ENCODE measurements at places on chromosomes 13 and 19.

DNA sequence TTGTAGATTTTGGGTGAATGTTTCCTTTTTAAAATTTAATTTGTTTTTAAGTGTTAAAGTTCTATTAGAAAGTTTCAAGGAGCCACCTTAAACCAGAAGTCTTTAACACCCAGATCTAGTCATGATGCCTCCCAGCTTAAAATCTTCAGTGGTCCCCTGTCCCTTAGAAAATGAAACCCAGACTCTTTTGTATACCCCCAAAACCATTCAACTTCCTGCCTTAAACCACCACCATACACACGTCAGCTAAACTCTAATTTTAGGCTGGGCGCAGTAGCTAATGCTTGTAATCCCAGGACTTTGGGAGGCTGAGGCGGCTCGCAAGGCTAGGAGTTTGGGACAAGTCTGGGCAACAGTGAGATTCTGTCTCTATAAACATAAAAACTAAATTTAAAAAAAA, 37.9 kb downstream of the N4BP2L1 start:
- DNase-seq = no peak

DNA sequence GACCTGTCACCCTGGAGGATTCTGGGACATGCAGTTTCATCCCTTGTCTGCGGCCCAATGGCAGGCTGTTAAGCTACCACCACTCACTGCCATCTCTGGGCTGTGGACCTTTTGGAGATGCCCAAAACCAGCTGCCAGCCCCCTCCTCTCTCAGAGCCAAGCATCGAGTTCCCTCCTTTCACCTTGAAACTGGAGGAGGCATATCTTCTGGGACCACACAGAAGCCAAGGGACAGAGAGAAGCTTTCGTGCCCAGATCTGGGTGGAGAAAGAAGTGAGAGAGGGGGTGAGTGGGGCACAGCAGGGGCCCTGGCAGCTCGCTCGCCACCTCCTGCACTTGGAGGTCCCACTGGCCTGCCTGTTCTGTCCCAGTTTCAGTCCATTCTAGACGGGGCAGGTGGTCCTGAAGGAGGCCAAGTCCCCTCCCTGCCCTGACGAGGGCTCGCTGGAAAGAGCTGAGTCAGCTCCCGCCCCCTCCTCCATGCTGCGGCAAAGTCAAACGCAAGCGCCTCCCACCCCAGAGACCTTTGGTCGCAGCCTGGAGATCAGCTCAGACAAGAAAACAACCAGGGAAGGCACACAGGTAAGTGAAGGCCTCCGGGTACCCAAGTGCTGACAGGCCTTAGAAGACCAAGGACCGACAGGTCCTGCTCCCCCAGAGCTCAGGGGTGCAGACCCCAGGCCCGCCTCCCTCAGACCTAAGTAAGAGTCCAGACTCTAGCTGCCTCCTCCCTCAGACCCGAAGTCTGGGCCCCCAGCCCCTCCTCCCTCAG, 3.8 kb downstream of the BCAT2 start:
- DNase-seq = no peak

DNA sequence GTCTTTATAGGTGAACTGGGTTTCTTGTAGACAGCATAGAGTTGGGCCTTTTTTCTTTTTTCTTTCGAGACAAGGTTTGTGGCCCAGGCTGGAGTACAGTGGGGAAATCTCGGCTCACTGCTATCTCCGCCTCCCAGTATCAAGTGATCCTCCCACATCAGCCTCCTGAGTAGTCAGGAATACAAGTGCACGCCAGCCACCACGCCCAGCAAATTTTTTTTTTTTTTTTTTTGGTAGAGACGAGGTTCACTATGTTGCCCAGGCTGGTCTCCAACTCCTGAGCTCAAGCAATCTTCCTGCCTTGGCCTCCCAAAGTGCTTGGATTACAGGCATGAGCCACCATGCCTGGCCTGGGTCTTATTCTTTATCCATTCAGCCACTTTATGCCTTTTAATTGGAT, 5.1 kb upstream of the CALM3 start:
- DNase-seq = no peak

- DNase-seq = no peak
Measured at GRCh38 chr19:33524024-33524664, 2.6 kb upstream of the PEPD start.

DNA sequence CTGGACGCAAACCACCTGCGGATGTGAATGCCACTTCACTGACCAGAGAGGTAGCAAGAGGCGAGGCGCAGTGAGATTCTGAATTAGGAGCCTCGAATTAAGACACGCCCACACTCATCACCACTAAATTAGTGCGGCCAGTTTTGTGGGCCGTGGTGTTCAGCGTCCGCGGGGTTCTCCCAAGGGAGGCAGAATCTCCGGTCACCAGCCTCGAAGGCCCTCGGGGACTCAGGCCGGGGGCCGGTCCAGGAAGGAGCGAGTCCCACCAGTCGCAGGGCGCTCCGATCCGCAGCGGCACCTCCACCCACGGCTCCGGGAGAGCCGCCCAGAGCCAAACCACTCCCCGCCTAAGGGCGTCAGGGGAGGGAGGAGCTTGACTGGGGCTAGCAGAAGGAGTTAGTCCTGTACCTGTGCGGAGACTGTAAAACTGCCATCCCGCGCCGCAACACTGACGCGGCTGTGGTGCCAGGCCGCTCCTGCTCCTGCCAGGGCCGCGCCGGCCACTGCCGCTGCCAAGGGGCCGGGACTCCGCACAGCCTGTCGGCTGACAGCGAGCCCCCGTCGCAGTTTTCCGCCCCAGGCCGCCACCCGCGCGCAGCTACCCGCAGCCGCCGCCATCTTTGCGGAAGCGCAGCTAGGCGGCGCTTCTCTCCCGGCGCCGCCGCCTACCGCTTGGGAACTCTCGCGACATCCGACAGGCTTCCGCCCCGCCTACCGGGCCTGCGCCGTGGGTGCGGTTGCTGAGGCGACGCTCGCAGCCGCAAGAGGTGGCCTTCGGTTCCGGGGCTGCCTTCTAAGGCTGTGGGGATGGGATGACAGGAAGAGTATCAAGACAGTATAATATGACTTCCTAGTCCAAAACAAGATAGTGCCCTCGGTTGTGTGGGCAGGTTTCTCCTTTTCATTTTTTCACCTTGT, at the start of gene MICU2:
Gene MICU2 (minus strand): TSS at position 640 of the 918 bp plus-strand sequence. CDS start 22 bp downstream, at position 618.
- peak; percentile 87 for DNase-seq

DNA sequence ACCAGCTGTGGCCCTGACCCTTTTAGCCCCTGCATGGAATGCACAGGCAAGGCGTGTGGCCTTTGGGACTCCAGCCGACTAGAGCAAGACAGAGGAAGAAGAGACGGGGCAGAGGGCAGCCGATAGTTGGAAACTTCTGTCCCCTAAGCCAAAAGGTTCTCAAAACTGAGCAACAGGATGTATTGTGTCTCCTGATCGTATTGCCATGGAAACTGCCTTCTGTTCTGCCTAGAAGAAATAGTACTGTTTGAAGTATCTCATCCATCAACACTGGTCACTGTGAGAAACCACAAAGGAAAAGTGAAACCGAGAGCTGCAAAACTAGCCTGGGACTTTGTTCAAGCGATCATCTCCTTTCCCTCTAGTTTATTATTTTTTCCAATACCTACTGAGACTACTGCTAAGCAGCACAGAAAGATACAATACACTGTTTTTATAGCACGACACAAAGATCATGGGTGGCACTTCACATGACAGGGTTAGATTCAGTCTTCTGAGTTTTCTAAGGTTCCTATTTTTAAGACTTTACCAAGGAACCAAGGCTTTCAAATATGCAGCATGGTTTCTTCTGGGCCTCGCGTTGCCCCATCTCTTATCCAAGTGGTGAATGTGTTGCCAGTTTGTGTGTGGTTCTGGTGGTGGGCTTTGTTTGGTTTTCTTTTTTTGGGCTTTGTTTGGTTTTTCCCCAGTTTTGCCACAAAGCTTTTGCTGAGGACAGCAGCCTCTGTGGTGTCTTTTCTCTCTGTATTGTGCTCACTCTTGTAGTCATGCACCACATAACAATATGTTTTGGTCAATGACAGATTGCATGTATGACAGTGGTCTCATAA, 49.3 kb upstream of the GPR183 start:
- no peak for DNase-seq
